ENCODE measurements at places on chromosomes 5 and 9. TPM values are rescaled to one million over a fixed set of nuclear protein-coding genes. Genes with fewer than 3 reads are reported as not detected.

DNA sequence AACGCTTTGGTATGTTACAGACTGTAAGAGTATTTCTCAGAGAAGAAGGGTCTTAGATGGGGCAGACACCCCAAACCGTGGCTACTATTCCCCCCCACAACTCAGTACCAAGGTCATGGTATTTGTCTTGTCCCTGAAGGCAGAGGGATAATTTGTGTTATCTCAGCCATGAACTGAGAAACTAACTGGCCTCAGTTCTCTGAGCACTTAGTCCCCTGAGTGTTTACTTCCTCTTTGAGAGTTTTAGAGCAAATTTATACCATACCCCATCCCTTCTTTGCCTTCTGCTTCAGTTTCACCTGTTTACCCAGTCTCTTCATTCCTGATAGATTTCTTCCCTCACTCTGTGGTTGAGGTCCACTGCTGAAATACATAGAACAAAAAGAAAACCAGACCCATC lies 183.9 kb downstream of the LRRC70 start:
- no peak for DNase-seq

- DNase-seq = no peak
Observed at GRCh38 chr5:68352166-68352565, 136.6 kb downstream of the PIK3R1 start.

GRCh38 chr5:102713682-102714231 lies 41.3 kb upstream of the PAM start:
- no peak for DNase-seq

GRCh38 chr9:122718038-122718437 lies 5.8 kb upstream of the OR1L4 start:
- DNase-seq = no peak

- no peak for DNase-seq
Observed at GRCh38 chr9:111992523-111992922, 95.9 kb downstream of the UGCG start.

GRCh38 chr9:130472184-130472705 lies 27.5 kb downstream of the ASS1 start:
- DNase-seq = no peak

- DNase-seq = no peak
Observed at GRCh38 chr5:113817683-113818082, 304.2 kb downstream of the YTHDC2 start.

DNA sequence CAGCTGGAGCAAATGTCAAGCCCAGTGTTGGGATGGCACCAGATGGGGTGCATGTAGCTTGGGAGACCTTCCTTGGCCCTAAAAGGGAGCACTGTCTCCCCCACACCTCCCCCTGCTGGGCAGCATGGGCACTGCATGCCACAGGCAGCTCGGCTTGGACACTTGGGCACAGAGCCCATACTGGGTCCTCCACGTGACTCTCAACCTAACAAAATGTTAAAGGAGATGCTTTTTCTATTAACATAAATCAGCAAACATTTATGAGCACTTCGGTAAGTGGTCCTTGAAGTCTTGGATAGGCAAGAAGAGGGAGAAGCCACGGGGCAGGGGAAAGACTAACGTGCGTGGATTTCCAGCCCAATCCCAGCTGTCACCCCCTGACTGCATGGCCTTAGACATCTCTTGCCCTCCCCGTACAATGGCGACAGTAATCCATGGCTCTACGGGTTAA lies 23.9 kb upstream of the MAPK9 start:
- peak; percentile 48 for DNase-seq

DNA sequence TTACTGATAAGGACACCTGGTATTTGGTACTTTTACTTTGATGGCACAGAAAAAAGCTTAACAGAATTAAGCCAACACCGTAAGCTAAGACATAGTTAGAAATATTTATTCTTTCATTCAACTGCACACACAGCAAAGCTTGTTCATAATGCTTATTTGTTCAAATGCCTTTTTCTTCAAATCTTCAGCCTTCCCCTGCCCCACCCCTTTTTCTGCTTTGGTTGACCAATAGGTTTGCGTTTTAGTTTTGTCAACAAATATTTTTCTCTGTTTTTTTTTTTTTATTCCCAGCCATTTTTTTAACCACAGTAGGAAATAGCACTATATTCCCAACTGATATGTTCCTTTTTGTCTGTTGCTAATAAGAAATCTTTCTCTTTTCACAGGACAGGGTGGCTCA lies 4.9 kb upstream of the RICTOR start:
- no peak for DNase-seq

GRCh38 chr5:167582886-167583285 lies 708.6 kb upstream of the WWC1 start:
- DNase-seq = no peak

DNA sequence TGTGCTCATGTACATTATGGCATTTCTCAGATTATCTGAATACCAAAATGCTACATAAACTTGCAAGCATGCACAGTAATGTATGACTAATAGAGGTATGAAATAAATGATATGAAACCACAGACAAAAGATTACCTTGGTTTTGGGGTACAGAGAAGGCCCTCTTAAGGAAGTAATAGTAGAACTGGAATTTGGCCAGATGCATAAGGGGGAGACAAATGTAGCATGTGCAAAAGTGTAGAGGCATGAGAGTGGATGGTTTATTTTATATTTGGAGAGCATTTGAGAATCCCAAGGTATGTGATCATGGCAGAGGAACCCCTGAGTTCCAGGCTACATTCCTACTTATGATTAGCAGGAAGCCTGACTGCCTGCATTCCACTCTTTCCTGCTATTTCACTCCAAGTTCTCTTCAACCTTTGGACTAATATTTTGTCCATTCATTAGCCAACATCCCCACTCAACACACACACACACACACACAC lies 74.2 kb downstream of the MAMDC2 start:
- DNase-seq = no peak

- no peak for DNase-seq
Observed at GRCh38 chr9:108245331-108245730, 610.5 kb downstream of the ACTL7B start.

GRCh38 chr5:111935835-111936234 lies 178.8 kb upstream of the NREP start:
- no peak for DNase-seq

DNA sequence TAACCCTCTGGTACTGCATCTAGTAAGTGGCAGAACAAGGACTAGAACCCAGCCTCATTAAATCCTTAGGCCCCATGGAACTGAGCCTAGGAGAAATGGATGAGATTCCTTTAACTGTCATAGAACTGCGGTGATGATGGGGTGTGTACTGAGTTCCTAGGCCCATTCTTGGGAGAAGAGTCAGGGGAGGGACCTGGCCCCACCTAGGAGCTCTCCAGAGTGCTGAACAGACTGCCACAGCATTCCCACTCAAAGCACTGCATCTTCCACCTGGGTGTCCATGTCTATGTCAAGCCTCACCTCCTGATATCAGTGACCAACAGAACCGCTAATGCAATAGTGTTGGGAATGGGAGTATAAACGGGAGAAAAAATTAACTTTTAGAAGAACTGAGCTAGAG lies 36.6 kb downstream of the TTLL11 start:
- peak; percentile 13 for DNase-seq

DNA sequence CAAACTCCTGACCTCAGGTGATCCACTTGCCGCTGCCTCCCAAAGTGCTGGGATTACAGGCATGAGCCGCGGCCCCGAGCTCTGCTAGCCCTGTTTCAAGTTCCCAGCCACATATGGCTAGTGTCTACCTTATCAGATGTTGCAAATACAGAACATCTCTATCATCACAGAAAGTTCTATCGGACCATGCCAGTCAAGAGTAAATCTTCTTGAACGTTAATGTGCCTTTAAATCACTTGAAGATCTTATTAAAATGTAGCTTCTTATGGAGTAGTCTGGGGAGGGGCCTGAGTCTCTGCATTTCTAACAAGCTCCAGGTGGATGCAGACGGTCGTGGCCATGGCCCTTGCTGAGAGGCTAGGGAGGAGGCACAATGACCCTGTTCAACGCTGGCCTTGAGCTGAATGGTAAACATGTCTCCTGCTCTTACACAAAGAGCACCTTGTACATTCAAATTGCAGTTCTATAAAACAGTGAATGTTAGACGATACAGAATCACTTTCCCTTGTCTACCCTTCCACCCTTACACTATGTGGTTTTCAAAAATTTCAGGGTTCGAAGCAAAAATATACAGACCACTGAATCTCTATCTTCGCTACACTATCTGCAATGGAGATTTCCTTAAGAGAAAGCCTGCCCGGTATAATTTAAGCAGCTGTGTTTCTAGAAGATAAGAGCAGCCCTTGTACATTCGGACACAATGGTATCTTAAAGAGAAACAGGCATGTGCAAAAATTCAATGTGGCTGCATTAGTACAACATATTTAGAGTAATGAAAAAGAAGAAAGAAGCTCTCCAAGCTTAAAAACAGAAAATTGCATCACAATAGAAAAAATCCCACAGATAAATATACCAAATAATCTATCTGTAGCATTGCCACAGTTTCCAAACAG lies 114.1 kb downstream of the FRMD3 start:
- no peak for DNase-seq

The TSLP gene
- under 0.01 TPM for total RNA-seq

The SLC25A2 gene
- under 0.01 TPM for total RNA-seq

The WNT8A gene
- total RNA-seq = not detected

The LURAP1L gene
- 2.5 TPM for total RNA-seq

The ROPN1L gene
- 2.2 TPM for total RNA-seq

The RANBP3L gene
- total RNA-seq = under 0.01 TPM

The SURF1 gene
- 21.6 TPM for total RNA-seq

The EIF4E1B gene
- not detected for total RNA-seq
